ENCODE measurements at places on chromosomes 6 and 20.

DNA sequence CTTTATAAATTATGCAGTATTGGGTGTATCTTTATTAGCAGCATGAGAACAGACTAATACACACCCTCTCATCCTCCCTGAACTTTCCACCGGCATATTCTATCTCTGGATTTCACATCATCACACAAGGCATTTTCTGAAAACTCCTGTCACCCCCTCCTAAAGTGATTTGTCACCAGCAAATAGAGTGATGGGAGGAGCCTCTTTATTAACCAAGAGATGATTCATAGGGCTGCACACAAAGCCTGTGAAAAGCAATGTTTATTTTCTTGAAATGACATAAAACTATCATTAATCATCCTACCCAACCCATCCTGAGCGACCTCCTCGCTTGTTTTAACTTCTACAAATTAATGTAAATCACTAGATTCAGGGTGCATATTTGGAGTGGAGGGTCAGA lies 394.7 kb upstream of the SULF2 start:
- no peak for DNase-seq

- no peak for DNase-seq
Measured at GRCh38 chr6:134816300-134816699, 133.6 kb downstream of the ALDH8A1 start.

DNA sequence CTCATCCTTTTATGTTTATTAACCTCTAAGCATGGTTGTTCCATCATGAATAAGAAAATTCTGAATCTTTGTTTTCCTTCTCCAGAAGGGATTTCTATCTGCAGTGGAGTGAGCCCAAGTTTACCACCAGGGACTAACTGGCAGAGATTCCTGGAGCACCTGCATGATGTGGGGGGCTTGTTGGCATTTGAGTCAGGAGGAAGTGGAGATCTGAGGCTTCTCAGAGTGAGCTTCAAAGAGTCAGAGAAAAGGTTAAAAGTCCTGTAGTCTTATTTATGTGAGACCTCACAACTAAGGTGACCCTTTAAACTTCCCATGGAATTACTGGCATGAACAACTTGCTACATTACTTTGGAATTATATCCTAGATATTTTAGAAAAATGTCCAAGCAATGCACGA lies 138.1 kb upstream of the SLC24A3 start:
- no peak for DNase-seq

DNA sequence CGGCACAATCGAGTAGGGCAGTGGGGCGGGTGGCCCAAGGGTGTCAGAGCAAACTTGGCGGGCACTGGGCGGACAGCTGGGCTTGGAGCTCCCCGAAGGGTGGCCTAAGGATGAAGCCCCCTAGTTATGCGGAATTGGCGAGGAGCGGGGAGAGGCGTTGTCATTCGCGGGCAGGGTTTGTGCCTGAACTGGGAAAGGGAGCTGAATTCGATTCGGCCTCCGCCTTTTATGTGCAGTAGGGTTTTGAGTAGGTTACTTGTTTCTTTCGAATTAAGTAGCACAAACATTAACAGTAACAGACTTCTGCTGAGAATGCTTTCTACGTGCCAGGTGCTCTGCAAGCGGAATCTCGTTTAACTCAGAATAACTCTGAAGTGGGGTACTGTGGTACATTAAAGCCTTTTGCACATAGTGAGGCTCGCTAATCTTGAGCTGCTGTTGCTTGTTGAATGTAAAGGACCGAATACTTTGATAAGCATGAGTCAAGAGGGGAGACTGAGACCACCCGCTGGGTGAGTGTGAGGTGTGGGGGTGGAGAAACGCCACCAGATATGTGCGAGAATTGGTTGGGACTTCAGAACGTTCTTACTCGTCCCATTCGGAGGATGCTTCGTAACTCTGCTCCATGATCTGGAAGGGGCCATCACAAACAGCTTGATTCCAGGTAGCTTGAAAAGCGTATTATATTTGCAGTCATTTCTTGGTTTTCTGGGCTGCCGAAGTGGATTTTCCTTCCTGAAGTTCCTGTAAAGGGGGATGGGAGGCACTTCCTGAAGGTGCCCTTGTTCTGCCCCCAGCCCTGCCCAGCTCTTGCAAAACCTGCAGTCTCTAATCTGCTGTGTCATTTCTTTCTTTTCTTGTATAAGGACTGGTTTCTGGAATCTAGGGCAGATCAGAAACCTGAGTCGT lies 833 bp downstream of the RAB5IF start:
- DNase-seq: no peak

DNA sequence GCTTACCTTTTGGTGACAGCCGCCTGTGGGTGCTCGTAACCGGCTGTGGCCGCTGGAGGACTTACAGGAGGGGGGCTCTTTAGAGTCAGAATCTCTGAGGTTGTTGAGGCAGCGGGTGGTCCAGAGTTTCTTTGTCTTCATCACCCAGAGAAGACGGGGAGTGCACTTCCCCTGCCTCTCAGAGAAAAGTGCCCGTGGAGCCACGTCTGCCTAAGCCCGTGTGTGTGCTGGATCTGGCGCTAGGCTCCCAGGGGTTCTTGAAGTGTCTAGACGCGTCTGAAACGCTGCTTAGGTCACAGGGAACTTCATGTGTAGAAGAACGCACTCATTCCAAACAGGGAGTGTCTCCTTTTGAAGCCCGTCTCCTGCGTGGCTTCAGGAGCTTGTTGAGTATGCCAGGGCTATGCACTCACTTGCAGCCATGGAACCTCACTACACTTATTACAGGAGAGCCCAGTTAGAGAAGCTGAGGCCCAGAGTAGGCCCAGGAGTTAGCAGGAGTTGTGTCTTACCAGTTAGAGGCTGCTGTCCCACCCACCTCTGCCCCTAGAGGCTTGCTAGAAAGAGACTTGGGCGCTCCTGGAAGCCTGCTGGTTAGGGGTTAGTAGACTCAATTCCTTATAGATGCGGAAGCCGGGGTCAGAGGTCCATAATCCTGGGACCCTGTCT lies 1.3 kb downstream of the LSM14B start:
- no peak for DNase-seq

DNA sequence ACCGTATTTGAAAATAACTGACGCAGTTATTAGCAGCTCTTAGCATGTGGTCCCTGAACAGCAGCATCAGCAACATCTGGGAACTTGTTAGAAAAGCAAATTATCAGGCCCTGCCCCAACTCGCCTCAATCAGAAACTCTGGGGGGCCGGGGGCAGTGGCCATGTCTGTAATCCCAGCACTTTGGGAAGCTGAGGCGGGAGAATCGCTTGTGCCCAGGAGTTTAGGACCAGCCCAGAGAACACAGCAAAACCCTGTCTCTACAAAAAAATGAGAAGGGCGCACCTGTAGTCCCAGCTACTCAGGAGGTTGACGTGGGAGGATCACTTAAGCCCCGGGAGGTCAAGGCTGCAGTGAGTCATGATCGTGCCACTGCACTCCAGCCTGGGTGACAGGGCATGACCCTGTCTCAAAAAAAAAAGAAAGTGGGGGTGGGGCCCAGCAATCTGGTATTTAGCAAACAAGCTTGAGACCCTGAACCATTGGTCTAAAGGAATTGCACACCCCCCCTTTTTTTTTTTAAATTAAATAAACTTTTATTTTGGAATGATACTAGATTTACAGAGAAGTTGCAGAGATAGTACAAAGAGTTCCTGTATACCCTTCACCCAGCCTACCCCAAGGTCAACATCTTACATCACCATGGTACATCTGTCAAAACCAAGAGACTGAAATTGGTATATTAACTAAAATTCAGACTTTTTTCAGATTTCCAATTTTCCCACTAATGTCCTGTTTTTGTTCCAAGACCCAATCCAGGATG lies 6.7 kb downstream of the SRXN1 start:
- no peak for DNase-seq
